Frontal cortex (tissue), 4 donors: ENCODE measurements at places on chromosomes 1 and 21.

GRCh38 chr1:230186874-230187273 is 119.8 kb downstream of the GALNT2 start:
- DNase-seq: no peak

- no peak for DNase-seq
Observed at GRCh38 chr1:9065213-9065751, 4.2 kb downstream of the SLC2A5 start.

- DNase-seq: no peak
Observed at GRCh38 chr1:193181536-193181935, 4.9 kb downstream of the B3GALT2 start.

DNA sequence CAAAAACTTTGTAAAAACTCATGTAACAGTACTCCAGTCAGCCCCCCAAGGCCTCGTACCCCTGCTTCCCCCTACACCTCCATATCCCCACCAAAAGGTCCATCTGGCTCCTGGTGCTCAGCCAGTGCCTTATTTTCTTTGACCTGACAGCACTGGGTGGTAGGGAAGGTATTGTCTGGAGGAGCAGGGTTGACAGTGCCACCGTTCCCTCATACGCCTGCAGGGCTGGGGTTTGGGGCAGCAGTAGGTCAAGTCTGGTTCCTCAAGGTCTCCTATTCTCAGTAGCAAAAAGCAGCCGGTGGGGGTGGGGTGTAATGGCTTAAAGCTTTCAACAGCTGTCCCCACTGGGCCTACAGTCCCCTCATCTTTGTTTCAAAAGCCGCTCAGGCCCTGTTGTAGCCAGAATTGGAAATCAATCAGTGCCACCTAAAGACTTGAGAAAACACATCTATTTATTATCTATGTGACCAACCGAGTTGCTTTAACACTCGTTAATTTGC is 25.3 kb upstream of the TTF2 start:
- no peak for DNase-seq

DNA sequence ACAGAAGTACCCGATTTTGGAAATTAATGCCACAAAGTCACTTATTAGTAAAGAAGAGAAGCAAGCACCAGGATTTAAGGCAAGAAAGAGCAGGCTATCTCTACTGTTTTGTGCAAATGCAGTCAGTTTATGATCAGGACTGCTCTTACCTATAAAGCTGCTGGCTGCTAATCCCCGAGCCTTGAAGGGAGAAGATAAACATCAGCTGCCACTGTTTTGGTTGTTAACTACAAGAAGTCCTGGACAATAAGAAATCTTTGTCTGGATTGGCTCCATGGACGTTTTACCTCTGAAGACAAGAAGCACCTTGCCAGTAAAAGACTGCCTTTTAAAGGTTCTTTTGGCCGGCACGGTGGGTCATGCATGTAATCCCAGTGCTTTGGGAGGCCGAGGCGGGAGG is 21.4 kb downstream of the FRRS1 start:
- no peak for DNase-seq

GRCh38 chr1:118113261-118113660 is 71.8 kb downstream of the SPAG17 start:
- no peak for DNase-seq

DNA sequence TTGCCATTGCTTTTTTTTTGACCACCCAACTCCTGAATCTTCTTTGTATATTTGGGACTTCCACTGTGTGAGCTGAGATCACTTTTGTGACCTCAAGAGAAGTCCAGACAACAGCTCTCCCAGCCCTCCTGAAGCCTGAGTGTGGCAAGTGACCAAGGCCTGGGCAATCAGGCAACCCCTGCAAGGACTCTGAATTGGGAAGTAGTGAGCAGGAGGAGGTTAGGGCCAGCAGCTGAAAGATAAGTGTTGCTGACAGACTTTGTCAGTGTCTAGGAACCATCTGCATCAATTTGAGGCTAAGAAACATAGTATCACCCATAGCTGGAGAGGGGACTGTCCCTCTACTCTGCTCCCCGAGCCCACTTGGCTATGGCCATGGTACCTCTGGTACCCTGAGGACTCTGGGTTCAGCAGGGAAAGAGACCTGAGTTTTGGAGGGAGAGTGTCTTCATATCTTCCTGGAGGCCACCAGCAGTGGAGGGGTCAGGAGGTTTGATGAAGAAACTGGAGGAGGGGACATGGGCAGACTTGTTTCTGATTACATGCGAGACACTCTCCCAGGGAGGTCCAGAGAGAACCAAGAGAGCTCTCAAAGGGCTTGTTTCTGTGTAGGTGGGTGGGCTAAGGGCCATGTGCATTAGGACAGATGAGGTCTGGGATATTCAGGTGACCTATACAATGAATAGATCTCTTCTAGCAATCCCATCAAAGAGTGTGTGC is 147.0 kb upstream of the DNAH14 start:
- no peak for DNase-seq

DNA sequence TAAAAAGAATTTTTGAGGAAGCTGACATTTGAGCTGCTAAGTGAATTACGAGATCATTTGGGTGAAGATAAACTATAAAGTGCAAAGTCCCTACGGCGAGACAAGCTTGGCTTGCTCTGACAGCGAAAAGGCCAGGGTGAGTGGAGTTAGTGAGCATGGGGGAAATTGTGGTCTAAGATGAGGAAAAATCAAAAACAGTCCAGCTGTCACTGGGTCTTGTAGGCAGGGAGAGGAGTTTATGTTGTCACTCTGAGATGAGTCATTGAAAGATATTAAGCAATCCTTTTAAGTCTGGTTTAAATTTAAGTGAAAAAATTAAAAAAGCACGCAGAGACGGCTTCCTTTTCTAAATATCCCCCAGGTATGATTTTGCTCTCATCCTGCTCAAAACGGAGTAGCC is 601.9 kb downstream of the MRPL39 start:
- no peak for DNase-seq

DNA sequence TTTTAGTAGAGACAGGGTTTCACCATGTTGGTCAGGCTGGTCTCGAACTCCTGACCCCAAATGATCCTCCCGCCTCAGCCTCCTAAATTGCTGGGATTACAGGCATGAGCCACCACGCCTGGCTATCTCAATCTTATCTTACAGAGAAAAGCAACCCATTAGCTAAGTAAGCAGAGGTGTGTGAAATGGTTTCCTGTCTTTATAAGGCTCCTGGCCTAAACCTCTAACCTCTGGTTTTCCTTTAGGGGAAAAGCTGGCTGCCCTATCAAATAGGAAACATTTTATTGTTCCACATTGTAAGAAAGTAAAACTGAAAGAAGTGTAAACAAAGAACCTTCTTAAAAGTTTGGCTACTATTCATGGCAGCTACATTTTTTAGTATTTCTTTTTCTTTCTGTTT is 78.3 kb upstream of the MORC3 start:
- no peak for DNase-seq

DNA sequence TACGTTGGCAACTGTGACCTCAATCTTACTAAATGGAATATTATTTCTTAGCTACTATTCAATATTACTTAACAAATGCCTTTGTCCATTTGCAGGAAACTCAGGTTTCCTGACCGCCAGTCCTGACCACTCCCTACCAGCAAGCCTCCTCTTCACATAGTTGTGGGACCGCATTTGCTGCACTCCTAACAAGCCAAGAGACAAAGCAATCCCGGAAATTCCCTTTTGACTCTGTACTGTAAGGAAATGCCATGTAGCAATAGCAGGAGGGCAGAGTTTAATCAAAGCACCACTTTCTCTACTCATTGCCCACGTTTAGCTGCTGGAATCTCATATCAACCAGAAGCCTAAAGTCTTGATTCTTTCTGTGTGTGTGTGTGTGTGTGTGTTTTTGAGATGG is 28.1 kb upstream of the ACBD6 start:
- no peak for DNase-seq

DNA sequence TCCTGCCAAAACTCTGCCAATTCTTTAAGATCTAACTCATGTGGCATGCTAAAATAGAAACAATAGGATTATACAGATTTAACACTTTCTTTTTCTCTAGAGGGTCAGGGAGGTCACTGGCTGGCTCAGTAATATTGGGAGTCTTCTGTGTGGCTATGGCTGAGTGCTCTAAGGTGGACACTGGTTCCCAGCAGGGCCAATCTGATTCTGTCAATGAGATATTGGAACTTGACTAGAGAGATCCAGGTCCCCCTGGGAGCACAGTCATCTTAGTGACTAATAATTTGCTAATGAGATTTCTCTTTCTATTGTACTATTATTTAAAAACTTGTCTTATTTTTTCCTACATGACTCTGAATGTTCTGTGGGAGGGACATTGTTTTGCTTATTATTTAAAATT is 69.1 kb upstream of the ZP4 start:
- no peak for DNase-seq

DNA sequence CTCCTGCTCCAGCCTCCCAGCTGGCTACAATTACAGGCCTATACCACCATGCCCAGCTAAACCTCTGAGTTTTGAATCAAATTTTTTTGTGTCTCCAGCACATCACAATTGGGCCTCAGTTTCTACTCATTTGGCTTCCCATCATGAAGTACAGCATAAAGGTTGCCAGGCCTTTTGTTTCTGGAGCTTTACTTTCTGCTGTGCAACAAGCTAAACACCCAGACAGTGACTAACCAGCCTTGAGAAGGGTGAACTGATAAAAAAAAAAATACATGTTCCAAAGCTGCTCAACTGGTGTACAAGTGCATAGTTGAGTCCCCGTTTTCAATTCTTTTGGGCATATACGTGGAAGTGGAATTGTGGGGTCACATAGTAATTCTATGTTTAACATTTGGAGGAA is 25.1 kb downstream of the TIAM1 start:
- no peak for DNase-seq

DNA sequence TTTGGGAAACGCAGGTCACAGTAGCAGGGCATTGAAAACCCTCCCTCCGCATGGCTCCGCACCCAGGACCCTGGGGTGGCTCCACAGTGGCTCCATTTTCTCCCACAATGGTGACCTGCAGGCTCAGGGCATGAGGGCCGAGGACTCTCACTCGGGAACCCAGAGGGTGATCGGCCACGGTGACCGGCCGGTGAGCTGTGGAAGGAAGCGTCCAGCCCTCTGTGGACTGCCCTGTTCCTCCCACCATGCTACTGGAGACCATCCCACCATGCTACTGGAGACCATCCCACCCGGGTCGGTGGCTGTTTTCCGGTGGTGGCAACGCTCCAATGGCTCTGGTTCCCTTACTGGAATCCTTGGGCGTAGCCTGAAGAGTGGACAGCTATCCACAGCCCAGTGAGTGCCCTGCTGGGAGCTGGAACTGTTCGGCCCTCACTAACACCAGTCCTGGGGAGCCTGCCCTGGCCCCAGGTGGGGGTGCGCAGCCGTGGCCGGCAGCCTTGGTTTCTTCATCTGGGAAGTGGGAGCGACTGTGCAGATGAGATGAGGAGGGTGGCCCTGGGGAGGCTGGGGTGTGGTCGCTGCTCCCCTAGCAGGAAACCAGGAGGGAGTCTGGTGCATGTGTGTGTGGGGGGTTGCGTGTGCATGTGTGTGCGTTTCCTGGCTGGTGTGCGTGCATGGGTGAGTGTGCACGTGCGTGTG is 59.6 kb downstream of the PRDM16 start:
- no peak for DNase-seq

DNA sequence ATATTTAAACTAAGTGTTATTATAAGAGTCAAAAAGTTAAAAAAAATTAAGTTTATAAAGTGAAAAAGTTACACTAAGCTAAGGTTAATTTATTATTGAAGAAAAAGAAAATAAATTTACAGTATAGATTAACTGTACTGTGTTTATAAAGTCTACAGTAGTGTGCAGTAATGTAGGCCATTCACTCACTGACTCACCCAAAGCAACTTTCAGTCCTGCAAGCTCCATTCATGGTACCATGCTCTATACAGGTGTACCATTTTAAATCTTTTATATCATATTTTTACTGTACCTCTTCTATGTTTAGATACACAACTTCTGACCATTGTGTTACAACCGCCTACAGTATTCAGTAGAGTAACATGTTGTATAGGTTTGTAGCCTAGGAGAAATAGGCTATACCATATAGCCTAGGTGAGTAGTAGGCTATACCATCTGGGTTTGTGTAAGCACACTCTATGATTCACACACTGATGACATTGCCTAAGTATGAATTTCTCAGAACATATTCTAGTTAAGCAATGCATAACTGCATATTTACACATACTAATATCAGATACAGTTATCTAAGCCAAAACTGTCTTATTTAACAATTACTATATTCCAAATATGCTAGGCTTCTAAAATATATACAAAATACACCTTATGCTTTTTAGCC is 80.6 kb upstream of the GFI1 start:
- no peak for DNase-seq

DNA sequence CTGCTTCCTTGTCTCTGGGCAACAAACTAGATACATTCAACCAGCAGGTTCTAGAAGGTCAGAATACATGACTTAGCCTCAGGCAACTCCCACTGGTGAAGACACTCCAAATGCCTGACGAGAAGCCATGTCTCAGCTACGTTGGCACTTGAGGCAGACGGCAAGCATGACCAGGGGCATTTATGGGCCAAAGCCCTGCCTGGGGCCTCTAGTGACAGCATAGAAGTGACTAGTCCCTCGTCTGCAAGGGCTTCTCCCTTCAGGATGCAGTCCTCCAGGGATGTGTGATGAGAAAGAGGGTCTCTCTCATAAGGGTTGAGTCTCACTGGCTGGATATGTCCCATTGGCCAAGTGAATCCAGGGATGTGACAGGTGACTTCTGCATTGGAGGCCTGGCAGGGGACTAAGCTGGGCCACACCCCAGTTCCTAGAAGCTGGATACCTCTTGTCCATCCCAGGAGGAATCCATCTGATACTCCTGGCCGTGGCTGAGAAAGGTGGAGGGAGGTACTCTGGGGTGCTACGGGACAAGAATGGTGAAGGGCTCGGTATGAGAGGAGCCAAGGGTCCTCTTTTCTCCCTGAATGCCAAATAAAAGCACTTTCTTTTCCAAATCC is 148.6 kb upstream of the HMGB4 start:
- no peak for DNase-seq

GRCh38 chr1:101338714-101339430 is 102.1 kb downstream of the S1PR1 start:
- DNase-seq: no peak

GRCh38 chr1:8985915-8986813 is 40.1 kb downstream of the SLC2A7 start:
- DNase-seq: no peak

DNA sequence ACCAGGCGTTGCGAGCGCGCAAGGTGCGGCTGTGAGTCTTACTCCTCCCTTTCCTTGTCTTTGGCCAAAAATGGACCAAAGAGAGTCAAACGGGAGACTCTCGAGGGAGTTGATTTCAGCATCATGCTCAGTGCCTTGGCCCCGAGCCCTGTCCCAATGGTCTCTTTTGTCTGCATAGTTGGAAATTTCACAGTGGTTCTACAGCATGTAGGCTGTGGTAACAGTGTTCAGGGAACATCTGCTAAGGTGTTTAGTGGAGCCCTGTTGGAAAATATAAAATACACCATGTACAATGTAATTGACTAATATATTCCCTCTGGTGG is 2.7 kb downstream of the CACNA1E start:
- no peak for DNase-seq

- no peak for DNase-seq
Observed at GRCh38 chr1:229309684-229310083, 33.2 kb downstream of the CCSAP start.

GRCh38 chr1:173478094-173478674 is 1.0 kb downstream of the PRDX6 start:
- DNase-seq: peak; percentile 34

- DNase-seq: no peak
Observed at GRCh38 chr1:181791721-181792120, 269.8 kb downstream of the ZNF648 start.
